NK-92 treated with Interleukin-12 subunit alpha and Interleukin-12 subunit beta, amount 100 ng/mL, for 24 hours (cell line): ENCODE measurements at places on chromosomes 7 and 10.

- DNase-seq: no peak
Measured at GRCh38 chr10:5485948-5486852, 13.2 kb downstream of the CALML5 start.

- no peak for DNase-seq
Measured at GRCh38 chr7:74561898-74562613, 95.5 kb upstream of the GTF2I start.

- peak; percentile 53 for DNase-seq
Measured at GRCh38 chr10:6583447-6583846, 3.4 kb upstream of the PRKCQ start.

- no peak for DNase-seq
Measured at GRCh38 chr7:86598721-86599120, 45.0 kb upstream of the GRM3 start.

GRCh38 chr10:121667948-121668313, 69.7 kb upstream of the FGFR2 start:
- no peak for DNase-seq

GRCh38 chr10:77498829-77499228, 138.8 kb downstream of the KCNMA1 start:
- DNase-seq: no peak

DNA sequence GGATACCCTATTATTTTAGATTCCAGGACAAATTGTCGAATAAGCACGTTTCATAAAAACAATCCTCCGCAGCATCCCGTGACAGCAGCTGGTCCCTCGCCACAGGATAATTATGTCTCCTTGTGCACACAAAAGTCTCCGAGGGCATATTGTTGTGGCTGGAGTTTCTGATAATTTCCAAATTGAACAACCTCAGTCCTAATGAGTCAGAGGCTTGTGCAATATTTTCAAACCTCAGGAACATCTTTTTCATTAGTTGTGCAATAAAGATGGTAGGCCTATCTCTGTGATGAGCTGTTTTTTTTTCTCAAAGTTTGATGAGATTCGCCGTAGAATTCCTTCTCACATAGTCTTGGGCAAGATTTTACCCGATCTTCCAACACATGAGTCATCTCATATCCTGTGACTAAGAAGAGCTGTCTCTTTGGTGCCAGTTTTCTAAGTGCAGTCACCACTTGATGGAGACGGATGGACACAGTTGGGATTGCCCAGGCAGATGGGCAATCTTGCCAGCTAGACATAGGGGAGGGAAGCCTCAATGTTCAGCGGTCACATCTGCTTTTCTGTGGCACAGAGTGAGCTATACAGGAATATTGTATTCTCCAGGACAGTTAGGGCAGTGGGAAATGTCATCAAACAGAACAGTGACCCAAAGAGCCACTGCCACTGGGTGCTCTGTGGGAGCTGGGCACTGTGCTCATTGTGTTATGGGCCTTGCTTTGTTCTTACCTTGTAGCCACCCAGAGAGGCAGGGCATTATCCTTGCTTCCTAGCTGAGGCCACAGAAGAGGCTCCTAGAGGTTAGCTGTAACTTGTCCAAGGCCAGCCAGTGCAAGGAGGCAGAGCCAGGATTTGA, 7.8 kb downstream of the HTRA1 start:
- no peak for DNase-seq

DNA sequence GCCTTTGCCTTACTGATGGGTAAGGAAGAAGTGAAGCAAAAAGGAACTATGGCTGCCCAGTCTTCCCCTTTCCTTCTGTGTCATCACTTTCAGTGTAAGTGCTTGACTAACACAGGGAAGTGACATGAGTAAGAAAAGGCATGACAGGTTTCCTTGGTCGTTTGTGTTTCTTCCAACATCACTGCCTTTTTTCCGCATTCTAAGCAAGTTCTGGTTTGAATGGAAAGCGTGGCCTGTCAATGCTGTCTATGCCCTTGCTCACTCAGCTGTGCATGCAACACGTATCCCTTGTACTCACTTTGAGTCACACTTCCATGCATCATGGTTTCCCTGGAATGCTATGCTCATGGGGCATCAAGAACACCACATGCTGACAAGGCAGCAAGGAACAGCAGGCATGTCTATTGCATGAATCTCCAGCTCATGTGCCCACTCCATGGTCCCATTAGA, 111.8 kb downstream of the OAT start:
- DNase-seq: no peak

GRCh38 chr7:100465299-100465698, 1.2 kb upstream of the SPACDR start:
- DNase-seq: no peak

- no peak for DNase-seq
Measured at GRCh38 chr10:113720386-113720785, 31.1 kb upstream of the PLEKHS1 start.

GRCh38 chr10:81031774-81032173, 494.1 kb downstream of the SH2D4B start:
- no peak for DNase-seq
